ENCODE measurements at places on chromosomes 12 and 14.

DNA sequence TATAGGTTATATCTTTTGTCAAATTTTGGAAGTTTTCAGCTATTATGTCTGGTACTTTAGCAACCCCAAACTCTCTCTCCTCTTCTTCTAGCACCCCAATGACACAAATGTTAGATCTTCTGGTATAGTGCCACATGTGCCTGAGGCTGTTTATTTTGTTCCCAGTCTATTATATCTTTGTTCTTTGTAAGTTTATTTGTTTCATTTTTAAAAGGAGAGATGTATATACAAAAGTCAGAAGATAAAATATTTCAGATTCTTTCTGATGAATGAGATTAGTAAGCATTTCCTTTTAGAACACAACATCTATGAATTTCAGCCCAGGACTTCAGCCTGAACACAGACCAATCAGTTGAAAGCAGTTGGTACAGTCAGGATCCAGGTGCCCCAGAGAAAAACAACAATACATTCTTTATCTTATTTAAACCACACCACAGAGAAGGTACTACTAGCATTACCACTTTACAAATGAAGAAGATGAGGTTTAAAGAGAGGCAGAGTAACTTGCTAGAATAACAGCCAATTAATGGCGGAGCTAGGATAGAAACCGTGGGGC is 114.1 kb upstream of the BTG1 start:
- H3K4me1 ChIP-seq = no peaks in the 10 kb centered on the region
- H3K36me3 ChIP-seq = no peaks in the 10 kb centered on the region
- no peaks in the 10 kb centered on the region for H3K27me3 ChIP-seq
- DNase-seq = no peak
- H3K4me3 ChIP-seq = no peak overlapping the region

DNA sequence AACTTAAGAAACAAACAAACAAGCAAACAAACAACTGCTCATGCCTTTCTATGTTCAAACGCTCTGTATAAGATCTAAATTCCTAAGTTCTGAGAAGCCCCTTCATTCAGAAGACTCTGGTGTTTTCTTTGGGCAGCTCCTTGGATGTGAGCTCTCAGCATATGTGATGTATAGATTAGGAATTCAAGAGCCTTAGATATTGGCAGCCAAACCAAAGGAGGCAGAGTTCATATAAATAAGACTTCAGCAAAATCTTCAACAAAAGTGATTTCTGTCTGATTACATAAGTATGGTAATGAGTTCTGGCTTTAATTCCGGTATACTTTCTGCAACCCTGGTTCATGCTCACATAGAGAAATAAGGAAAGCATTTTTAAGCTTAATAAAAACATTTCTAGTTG is 145.6 kb downstream of the DYRK2 start:
- H3K4me3 ChIP-seq = no peak overlapping the region
- H3K36me3 ChIP-seq = no peaks in the 10 kb centered on the region
- H3K4me1 ChIP-seq = peaks cover 3% of the 10 kb centered on the region
- no peaks in the 10 kb centered on the region for H3K27me3 ChIP-seq
- no peak overlapping the region for H3K27ac ChIP-seq
- no peak for DNase-seq

DNA sequence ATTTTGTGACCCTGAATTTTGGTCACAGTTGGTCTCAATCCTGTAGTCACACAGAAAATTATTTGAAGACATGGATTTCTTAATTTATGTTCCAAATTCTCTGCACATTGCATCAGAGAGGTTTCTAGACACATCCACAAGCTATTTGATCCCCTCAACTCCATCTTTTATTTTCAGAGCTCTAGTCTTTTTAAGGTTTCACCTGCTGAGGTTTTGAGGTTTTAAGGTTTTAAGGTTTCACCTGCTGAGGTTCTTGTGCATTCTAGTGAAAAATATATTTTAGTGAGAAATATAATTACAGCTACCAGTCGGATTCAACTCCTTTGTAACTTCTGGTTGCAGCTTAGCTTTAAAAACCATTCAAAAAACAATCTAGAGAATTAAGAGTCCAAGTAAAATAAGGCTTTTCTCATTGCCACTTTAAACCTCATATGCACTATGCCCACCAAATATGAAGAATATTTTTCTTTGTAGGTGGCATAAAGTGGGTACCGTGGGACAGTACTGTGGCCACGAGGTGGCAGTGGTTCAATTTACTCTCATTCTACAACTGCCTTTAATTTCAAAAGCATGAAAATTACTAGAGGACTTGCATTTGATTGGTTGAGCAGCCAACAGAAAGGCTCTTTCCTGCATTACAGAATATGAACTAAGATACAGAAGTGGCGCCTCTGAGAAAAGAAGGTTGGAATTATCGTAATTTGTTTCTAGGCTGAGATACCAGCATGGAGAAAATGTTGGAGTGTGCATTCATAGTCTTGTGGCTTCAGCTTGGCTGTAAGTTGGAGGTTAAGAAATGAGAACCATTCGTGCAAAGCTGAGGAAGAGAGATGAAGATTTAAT is 366.5 kb upstream of the OR4E1 start:
- H3K4me1 ChIP-seq = no peaks in the 10 kb centered on the region
- H3K36me3 ChIP-seq = no peaks in the 10 kb centered on the region

DNA sequence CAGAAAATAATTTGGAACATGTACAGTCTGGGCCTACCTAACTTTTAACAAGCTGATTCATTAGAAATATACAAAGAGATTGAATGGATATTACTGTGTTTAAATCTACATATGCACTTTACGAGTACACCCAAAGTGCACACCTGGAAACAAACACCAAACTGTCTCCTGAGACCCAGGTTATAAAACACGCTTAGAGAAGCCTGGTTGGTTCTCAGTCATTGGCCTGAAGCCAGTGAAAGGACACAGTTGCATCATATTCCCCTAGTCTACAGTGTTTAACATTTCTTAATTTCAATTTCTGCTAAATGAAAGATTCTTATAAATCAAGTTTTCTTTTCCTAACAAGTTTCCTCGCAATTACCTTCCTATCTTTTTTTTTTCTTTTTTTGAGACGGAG is 209.5 kb downstream of the FBXL14 start:
- peaks cover 8% of the 10 kb centered on the region for H3K36me3 ChIP-seq
- DNase-seq = no peak
- no peak overlapping the region for H3K27ac ChIP-seq
- no peak overlapping the region for H3K4me3 ChIP-seq

- H3K27ac ChIP-seq = no peak overlapping the region
- no peak for DNase-seq
- H3K27me3 ChIP-seq = no peaks in the 10 kb centered on the region
- H3K4me1 ChIP-seq = no peaks in the 10 kb centered on the region
- H3K36me3 ChIP-seq = no peaks in the 10 kb centered on the region
- H3K4me3 ChIP-seq = no peak overlapping the region
Observed at GRCh38 chr12:37543131-37543965, 773.2 kb upstream of the ALG10B start.

DNA sequence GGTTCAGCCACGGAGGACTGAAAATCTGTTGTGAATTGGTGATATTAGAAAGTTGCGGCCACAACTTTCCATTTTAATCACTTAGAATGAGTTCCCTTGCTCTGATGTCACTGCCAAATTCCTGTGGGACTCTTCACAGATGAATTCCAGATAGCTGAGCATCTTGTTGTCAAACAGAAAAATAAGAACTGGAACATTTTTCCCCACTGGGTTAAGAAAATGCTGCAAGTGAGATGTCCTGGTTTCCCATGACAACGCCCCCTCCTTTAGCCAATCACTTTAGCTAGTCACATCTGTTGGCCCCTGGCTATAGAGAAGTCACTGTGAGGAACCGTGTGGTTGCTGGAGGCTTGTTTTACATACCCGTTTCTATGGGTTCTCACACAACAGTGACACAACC is 135.9 kb downstream of the KTN1 start:
- H3K36me3 ChIP-seq = peaks cover 3% of the 10 kb centered on the region
- H3K27ac ChIP-seq = no peak overlapping the region
- H3K4me3 ChIP-seq = no peak overlapping the region

DNA sequence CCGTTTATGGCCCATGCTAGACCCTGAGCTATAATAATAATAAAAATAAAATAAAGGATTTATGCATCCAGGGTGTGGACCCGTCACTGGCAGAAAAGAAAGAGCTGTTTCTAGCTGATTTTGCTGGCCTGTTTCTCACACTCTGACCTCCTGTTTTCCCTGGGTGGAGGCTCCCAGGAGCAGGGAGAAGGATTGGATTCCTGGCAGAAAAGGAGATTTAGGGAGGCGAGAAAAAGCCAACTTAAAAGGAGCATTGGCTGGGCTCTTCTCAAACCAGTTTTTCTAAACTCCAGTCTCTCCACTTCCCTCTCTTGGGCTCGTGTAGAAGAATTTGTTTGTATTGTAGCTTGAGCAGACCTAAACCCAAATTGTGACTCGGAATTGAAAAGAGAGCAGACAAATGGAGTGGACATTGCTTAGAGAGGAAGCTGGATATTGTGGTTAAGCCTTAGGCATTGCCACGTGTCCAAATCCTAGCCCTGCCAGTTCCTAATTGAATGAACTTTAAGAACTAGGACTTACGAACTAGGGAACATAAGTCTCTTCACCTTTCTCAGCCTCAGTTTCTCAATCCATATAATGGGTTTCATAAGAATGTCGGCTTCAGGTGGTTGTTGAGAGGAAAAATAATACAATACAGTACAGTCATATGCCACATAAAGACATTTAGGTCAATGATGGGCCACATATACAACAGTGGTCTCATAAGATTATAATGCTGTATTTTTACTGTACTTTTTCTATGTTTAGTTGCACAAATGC is 14.4 kb upstream of the TBX5 start:
- DNase-seq = no peak
- H3K4me3 ChIP-seq = no peak overlapping the region
- H3K4me1 ChIP-seq = no peaks in the 10 kb centered on the region

- H3K27ac ChIP-seq = no peak overlapping the region
- H3K36me3 ChIP-seq = no peaks in the 10 kb centered on the region
- no peak overlapping the region for H3K4me3 ChIP-seq
- no peak for DNase-seq
- no peaks in the 10 kb centered on the region for H3K4me1 ChIP-seq
Observed at GRCh38 chr12:131147293-131147692, 193.6 kb downstream of the ADGRD1 start.

GRCh38 chr12:58877243-58877743 is 43.0 kb downstream of the LRIG3 start:
- peak; percentile 58 for DNase-seq
- peak overlapping the region; percentile 77 for H3K27ac ChIP-seq
- peaks cover 11% of the 10 kb centered on the region for H3K4me1 ChIP-seq
- H3K4me3 ChIP-seq = no peak overlapping the region

GRCh38 chr12:25083211-25083610 is 111.7 kb downstream of the DNAI7 start:
- no peaks in the 10 kb centered on the region for H3K4me1 ChIP-seq
- no peak overlapping the region for H3K4me3 ChIP-seq
- H3K36me3 ChIP-seq = no peaks in the 10 kb centered on the region
- no peaks in the 10 kb centered on the region for H3K27me3 ChIP-seq

DNA sequence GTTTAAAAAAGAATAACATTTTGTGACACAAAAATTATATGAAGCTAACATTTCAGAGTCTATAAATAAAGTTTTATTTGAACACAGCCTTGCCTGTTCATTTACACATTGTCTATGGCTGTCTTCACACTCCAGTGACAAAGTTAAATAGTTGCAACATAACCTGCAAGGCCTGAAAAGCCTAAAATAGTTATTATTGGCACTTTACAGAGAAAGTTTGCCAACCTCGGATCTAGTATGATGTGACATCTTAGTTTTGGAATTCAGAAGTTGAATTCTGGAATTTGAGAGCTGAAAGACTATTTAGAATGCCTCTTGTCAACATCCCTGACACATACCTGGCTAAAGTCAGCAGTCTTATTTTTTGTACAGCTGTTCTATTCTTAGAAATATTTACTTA is 68.3 kb downstream of the DYRK2 start:
- peaks cover 5% of the 10 kb centered on the region for H3K4me1 ChIP-seq
- peak overlapping the region; percentile 82 for H3K27ac ChIP-seq
- no peaks in the 10 kb centered on the region for H3K36me3 ChIP-seq
- H3K4me3 ChIP-seq = no peak overlapping the region
- H3K27me3 ChIP-seq = no peaks in the 10 kb centered on the region

DNA sequence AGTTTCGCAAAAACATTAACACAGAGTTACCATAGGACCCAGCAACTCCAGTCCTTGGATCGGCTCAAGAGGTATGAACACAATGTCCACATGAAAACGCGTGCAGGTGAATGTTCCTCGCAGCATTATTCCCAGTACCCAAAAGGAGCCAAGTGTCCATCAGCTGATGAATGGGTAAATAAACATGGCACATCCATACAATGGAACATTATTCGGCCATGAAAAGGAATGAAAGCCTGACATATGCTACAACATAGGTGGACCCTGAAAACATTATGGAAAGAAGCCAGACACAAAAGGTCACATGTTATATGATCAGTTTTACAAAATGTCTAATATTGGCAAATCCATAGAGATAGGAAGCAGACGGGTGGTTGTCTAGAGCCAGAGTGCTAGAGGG is 9.1 kb downstream of the RILPL1 start:
- no peaks in the 10 kb centered on the region for H3K27me3 ChIP-seq
- peaks cover 13% of the 10 kb centered on the region for H3K4me1 ChIP-seq
- H3K36me3 ChIP-seq = peaks cover 62% of the 10 kb centered on the region
- DNase-seq = no peak
- no peak overlapping the region for H3K27ac ChIP-seq
- no peak overlapping the region for H3K4me3 ChIP-seq

DNA sequence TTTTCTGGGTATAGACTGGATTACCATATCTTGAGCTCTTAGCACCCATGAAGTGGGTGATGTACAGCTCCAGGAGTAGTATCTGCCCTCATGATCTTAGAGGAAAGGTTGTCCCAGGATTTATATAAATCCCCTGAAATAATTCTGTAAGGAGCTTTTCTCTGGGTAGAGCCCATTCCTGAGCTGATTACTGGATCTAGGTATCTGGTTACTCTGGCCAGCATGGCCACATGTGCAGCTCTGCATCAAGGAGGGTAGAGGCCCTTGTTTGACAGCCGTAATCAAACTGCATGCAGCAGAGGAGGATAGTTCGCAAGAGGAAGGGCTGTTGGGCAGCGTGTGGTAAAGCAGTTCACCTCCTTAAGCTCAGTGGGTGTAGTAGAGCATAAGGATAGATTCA is 8.5 kb downstream of the COX14 start:
- no peak overlapping the region for H3K27ac ChIP-seq
- no peaks in the 10 kb centered on the region for H3K27me3 ChIP-seq
- peaks cover 38% of the 10 kb centered on the region for H3K36me3 ChIP-seq
- no peak overlapping the region for H3K4me3 ChIP-seq
- no peaks in the 10 kb centered on the region for H3K4me1 ChIP-seq

Measured in mesenchymal stem cell (in vitro differentiated cells and primary cell).